ENCODE measurements at places on chromosomes 2 and 18.

DNA sequence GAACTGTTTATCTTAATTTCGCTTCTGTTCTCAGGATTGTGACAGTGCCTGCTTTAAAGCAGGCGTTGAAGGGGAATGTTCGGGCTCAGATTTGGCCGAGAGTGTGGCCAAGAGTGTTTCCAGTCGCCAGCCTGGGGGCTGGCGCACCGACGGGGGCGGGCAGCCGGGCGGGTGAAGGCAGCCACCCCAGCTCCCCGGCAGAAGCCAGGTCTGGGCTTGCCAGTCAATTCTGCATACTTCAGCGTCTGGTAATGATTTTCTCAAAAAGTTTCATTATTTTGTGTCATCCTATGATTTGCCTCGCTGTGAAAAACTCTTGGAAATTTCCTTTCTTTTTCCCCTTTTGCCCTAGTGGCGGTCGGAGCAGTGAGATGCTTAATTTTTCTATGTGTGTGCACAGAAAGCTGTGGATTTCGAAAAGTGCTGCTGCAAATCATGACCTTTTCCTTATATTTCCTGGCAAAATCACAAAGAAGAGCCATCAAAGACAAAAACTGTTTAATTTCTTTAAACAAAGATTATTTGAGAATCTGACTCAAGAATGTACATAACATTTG, 856 bp downstream of the FAM228A start:
- DNase-seq: no peak

DNA sequence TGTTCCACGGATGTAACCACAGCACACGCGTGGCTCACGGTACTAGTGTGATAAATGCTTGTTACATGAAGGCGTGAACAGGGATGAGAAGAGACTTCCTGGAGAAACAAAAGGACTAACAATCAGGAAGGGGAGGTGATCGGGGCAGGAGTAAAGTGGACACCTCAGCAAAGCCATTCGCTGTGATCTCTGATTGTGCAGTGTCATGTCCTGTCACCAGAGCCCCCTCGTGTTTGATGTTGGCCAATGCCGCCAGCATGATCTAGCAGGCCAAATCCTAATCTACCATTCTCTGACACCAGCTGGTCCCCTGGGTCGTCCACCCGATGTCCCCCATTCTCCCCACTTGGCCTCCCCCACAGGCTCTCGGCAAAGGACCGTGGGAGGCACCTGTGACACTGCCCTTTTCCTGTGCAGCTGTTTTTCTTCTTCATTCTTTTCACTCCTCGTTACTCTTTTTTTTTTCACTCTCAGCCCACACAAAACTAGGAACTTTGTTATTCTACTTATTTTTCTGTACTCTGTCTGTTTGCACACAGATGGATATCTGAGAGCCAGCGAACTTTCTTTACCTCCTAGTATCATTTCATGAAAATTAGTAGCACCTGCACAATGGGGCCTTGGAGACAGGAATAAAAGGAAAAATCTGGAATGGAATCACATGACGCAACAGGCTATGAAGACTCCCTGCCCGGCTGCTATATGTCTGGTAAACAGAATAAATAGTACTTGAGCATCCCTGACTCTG, 146.8 kb downstream of the TGIF1 start:
- no peak for DNase-seq

GRCh38 chr2:162518894-162519293, 175.0 kb downstream of the GCA start:
- DNase-seq: no peak

- no peak for DNase-seq
These were observed 5.7 kb upstream of the RTKN start for GRCh38 chr2:74447230-74447999.

DNA sequence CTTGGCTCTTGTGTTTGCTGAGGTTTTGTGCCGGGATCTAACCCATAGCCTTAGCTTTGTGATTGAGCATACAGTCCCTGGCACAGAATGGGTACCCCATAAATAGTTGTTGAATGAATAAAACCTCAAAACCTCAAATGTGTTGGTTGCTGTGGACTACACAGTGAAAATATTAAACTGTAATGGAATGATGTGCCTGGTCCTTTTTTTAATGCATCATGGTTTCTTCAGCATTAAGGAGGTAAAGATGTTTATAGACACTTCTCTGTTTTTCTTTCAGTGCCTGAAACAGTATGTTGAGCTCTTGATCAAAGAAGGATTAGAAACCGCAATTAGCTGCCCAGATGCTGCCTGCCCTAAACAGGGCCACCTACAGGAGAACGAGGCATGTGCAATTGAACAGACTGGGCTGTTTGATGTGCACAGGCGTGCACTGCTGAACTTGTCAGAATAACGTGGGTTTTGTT, 97.0 kb downstream of the RNF144A start:
- DNase-seq: no peak

- DNase-seq: no peak
These were observed 6.8 kb upstream of the COX7A2L start for GRCh38 chr2:42367835-42368234.

GRCh38 chr2:163155279-163155883, 316.8 kb upstream of the KCNH7 start:
- no peak for DNase-seq

DNA sequence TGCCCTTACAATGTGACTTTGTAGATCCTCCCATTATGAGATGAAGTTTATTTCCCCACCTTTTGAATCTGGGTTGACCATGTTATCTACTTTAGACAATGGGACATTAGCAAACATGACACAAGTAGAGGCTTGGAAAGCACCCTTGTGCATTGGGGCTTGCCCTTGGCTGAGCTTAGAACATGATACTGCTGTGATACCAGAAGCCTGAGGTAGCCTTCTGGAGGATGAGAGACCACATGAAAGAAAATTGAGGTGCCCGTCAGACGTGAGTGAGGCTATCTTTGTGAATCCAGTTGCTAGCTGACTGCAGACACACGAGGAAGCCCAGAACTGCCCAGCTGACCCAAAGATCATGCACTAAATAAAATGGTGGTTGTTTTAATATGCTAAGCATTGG, 341.2 kb downstream of the CYP26B1 start:
- DNase-seq: no peak

- DNase-seq: no peak
These were observed 499.2 kb downstream of the CNTNAP5 start for GRCh38 chr2:124524155-124524915.

GRCh38 chr2:11224887-11225286, 69.6 kb downstream of the SLC66A3 start:
- no peak for DNase-seq

- DNase-seq: no peak
These were observed 201.9 kb downstream of the CLIP4 start for GRCh38 chr2:29317077-29317517.

DNA sequence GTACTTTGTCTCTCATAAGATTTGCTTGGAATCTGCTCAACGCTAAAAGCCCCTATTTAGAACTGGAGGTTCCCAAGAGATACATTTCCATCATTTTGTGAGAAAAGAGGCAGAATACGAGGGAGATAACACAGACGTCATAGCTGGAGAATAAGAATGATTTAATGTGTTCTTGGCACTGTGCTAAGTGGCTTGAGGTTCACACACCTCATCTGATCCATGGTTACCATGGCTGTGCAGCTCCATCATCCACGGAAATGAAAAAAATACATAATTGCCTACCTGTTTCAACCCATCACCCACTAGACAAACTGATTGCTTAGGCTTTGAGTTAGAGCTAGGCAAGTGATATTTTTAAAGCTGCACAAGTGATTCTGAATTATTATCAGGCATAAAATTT, 227.6 kb downstream of the SLC8A1 start:
- no peak for DNase-seq
